Activated T-cell treated with anti-CD3 and anti-CD28 coated beads, Interleukin-2, amount 50 U/mL, for 72 hours (primary cell): ENCODE measurements at places on chromosomes 12 and 14.

- no peak for DNase-seq
Observed at GRCh38 chr12:77070382-77070781, 5.0 kb upstream of the E2F7 start.

DNA sequence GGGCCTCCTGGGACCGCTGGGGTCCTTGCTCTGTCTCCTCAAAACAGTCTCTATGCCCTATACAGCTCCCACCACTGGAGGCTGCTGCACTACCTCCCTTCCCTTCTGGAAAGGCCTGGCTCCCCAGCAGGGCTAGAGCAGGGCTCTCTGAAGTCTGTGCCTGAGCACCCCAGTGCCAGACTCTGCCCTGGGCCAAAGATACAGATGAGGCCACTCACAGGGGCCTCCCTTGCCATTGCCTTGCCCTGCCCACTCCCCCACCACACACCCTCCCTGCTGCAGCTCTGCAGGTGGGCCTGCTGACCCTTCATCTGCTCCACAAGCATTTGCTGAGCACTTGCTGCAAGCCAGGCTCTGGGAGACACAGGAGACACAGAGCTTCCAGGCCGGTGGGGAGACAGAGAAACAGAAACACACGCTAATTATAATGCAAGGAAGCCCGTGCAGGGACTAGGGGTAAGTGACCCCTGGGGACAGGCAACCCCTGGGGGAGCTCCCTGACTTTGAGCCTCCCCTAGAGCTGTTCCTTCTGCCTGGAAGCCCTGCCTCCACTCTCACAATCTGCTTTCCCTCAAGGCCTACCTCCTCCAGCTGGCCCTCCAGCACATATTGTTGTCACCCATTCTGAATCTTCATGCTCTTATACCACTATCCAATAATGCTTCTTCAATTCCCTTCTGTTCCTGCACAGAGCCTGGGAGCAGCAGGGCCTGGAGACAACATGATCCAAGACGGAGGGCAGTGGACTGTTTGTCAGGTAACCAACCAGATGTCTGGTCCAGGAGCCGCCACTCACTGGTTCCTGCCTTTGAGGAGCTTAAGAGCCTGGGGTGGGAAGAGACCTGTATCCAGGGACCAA lies 32.6 kb upstream of the PNMA1 start:
- no peak for DNase-seq

- no peak for DNase-seq
Observed at GRCh38 chr12:53105256-53105655, 2.0 kb downstream of the SOAT2 start.

- DNase-seq = no peak
Observed at GRCh38 chr12:114982760-114983159, 298.8 kb upstream of the TBX3 start.

GRCh38 chr12:95415451-95415850 lies 58.5 kb upstream of the METAP2 start:
- no peak for DNase-seq

DNA sequence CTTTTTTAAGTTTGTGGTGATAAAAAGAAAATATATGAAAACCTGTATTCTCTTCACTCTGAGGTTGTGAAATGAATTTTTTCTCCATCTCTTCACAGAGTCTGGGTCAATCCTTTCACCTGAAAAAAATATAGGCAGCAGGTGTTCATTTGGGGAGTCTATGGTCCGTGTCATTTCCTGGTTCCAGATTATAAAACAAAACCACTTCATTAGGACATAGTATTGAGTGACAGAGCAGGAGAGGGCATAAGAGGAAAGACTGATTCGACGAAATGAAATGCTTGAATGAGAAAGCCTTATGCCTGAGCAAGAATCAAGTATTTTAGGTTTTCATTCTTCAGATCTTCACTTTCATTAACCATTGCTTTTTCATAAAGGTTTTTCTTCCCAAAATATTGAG lies 51.8 kb upstream of the NUAK1 start:
- DNase-seq = no peak

GRCh38 chr14:37140176-37140575 lies 32.2 kb downstream of the SLC25A21 start:
- no peak for DNase-seq

- no peak for DNase-seq
Observed at GRCh38 chr12:127191129-127191528, 1075.8 kb upstream of the TMEM132C start.

- DNase-seq = no peak
Observed at GRCh38 chr12:59937148-59937547, 341.3 kb downstream of the SLC16A7 start.

DNA sequence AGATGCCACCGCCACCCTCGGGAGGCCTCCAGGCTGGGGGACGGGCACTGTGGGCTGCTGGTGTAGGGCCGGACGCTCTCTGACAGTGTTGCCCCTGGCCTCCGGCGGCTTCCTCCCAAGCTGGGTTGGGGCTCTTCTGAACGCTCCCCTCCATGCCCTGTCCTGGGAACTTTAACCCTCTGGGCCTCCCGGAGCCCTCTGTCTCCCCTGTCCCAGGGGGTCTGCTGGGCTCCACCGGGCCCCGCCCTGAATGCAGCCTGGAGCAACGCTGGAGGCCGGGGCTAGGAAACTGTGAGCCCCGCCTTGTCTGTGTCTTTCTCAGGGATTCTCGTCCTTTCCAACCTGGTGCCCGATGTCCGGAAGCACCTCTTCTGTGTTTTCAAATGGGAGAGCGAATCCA lies 45.7 kb upstream of the FBRSL1 start:
- DNase-seq = no peak

DNA sequence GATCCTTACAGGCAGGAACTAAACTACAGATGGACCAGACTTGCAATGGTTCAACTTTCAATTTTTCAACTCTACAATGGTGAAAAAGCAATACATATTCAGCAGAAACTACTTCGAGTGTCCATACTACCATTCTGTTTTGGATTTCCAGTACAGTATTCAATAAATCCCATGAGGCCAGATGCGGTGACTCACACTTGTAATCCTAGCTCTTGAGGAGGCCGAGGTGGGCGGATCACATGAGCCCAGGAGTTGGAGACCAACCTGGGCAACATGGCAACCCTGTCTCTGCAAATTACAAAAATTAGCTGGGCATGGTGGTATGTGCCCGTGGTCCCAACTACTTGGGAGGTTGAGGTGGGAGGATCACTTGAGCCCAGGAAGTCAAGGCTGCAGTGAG lies 336.1 kb downstream of the MED13L start:
- no peak for DNase-seq

DNA sequence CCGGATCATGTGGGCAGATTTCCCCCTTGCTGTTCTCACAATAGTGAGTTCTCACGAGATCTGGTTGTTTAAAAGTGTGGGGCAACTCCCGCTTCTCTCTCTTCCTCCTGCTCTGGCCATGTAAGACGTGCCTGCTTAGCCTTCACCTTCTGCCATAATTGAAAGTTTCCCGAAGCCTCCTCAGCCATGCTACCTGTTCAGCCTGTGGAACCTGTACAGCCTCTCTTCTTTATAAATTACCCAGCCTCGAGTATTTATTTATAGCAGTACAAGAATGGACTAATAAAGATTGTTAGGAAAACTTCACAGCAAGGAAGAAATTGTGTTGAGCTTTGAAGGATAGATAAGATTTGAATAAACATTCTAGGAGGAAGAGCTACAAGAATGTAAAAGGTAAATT lies 52.1 kb downstream of the KDM5A start:
- no peak for DNase-seq

GRCh38 chr14:54566410-54567223 lies at the start of gene SAMD4A:
TSS of gene SAMD4A (plus strand) at chr14:54567128. CDS start at chr14:54567917, 789 bp downstream.
- peak; percentile 70 for DNase-seq

DNA sequence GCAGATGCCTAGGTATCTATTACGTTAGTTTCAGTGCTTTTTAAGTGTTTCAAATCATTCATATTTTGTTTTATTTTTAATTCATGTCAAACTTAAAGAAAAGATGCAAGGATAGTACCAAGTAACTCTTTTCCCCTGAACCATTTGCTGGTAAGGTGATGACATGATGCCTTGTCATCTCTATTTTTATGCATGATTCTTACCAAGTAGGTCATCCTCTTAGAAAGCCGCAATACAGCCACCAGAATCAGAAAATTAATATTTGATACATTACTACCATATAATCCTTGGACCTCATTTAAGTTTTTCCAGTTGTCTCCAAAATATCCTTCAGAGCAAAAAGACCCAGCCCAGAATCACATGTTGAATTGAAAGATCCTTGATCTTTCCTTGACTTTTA lies 22.3 kb downstream of the ATP5MC2 start:
- no peak for DNase-seq

DNA sequence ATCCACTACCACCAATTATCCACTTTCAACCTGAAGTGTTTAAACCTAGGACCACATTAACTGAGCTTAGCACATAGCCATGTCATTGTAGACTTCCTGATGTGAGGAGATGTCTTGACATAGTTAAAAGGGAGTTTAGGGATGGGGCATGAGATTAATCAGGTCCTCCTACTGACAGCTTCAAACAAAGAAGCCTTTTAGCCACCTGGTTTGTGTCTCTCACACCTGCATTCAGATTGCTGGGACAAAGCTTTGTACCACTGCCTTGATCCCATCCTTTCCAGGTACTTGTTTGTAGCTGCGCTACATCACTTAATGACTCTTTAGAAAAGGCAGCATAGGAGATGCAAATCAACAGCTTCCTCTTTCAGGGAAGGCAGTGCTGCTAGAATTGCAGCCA lies 340.7 kb upstream of the DDHD1 start:
- DNase-seq = no peak

- DNase-seq = no peak
Observed at GRCh38 chr14:72213424-72213823, 281.2 kb downstream of the RGS6 start.

- DNase-seq = no peak
Observed at GRCh38 chr12:90275088-90275487, 566.5 kb upstream of the ATP2B1 start.

DNA sequence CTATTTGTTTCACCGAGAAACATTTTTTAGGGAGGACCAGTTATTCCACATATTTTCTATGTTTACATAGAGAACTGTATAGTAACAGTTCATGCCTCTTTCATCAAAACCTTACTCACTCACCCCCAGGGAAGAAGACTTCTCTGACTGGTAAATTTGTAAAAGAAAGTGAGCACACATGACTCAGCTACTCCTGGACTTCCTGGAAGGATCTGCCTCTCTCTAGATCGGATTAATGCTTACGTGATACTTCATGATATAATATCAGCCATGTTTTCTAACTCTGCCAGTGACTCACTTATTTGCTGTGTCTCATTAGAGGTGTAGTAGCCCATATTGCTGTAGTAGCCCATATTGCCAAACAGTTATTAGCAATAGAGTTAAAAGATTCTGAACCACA lies 494.3 kb upstream of the ATXN7L3B start:
- no peak for DNase-seq
